ENCODE measurements at places on chromosomes 5 and 9.

DNA sequence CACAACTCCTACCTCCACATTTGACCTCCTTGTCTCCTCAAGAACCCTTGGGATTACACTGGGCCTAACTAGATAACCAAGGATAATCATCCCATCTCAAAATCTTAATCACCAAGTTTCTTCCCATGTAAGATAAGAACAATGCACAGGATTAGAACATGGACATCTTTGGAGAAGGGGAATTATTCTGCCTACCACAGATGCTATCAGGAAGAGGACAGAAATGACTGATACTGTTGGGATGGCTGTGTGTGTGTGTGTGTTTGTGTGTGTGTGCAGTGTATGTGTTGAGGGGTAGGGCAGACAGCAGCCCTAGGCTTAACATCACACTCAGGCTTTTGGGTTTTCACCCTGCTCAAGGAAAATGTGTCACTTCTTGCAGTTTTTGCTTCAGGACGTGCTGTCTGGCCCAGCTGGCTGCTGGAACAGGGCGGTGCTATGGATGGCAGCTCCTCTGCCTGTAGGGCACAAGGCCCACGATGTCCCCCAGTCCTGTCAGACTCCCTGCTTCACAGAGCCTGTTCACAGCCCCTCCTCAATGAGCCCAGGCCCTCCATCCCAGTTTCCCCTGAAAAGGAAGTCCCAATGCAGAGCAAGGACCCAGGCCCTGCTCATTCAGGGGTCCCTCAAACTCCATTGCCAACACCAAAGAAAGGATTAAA lies 7.7 kb downstream of the CA9 start:
- DNase-seq = no peak

DNA sequence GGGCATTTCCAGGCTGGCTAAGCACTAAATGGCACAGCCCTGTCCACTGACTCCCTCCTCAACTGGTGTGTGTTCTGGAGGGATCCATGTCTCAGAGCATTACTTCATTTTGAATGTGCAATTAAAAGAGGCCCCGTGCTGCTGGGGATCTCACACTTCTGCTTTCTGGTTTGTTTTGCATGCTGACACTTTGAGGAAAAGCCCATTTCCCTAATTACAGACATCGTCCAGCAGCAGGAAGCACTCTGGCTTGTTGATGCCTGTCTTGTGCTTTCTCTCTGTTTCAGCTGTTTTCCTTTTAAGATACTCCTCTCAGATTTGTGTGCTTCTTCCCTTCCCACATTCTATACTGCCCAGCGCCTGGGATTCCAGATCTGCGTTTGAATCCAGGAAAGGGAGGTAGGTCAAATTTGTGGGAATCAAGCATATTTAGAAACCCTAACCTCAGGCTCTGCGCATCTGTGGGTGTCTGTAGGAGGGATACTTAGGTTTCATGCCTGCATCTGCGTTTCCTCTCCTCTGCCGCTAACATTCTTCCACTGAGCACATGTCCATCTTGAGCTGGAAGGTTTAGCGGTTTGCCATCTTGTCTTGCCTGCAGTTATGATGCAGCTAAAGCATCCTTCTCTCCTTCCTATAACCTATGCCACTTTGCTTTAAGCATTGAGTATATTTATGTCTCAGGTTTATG lies 25.7 kb downstream of the SYK start:
- no peak for DNase-seq

DNA sequence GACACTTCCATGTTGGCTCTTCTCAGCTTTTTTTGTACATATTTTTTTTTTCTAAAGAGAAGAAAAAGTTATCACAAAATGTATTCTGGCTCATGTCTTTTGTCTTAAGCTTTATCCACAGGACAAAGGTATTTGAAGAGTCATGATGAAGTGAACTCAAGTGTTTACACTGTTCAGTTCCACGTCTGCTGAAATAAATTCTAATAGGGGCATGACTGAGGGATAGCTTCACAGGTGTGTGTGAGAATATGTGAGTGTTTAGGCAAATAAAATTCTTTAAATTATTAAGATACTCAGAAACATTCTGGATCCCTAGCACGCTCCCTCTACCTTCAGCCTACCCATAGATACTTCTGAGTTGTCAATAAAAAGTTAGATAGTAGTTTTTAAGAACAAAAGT lies 59.8 kb downstream of the BAAT start:
- DNase-seq = no peak

DNA sequence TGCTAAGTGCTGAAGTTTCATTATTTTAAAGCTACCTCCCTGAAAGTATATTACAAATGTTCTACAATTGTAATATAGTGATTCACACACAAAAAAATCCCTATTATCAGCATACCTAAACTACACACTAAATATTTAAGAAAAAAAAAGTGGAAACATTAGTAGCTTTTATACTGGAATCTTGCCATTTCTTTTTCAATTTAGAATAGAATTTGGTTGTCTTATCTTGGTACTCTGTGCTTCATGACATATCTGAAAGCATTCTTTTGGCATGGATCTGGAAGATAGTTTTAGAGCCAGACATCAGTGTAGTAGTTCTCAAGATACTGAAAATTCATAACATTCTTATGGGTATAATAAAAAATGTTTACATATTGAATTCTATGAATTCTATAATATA lies 35.0 kb downstream of the SLC1A3 start:
- no peak for DNase-seq

- no peak for DNase-seq
Observed at GRCh38 chr9:6901180-6901579, 143.4 kb downstream of the KDM4C start.

DNA sequence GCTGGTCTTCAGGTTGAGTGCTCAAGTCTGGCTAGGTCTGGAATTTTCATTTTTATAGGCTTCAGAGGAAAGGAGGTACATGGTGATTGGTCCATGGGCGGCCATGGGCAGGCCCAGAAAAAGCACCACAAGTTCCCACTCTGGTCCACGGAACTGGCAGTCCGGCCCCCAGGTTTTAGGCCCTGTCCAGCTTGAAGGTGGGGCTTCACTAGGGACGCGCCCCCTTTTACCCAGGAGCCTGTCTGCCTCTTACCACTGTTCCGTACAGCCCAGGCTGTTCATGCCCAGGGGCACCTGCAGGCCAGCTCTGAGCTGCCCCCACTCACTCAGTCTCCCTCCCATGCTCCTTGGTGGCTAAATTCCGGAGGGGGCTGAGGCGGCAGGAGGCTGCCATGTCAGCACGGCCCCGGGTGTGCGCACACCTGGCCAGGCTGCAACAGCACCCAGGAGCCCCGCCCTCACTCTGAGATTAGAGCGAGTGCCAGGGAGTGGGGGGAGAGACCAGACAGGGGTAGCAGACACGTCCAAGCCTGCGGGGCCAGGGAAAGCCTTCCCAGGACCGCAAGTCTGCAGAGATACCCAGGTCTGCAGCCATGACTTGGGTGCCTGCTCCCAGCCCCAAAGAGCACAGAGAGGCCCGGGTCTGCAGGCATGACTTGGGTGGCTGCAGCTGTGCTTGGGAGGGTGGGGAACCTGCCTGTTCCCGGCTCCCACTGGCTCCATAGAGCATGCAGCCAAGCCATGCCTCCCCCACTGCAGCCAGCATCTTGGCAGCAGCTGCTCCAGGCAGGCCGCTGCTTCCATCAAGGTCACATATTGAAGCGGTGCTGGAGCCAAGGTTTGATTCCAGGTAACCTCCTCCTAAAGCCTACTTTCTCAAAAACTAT lies 390.2 kb upstream of the SGCD start:
- no peak for DNase-seq
